Hematopoietic multipotent progenitor cell treated with erythropoietin and hydrocortisone succinate and interleukin-3 and kit ligand, for 6 days (in vitro differentiated cells): ENCODE measurements at places on chromosomes 5 and 9.

- peak; percentile 37 for DNase-seq
These were observed 5.4 kb downstream of the ELL2 start for GRCh38 chr5:95956021-95956899.

DNA sequence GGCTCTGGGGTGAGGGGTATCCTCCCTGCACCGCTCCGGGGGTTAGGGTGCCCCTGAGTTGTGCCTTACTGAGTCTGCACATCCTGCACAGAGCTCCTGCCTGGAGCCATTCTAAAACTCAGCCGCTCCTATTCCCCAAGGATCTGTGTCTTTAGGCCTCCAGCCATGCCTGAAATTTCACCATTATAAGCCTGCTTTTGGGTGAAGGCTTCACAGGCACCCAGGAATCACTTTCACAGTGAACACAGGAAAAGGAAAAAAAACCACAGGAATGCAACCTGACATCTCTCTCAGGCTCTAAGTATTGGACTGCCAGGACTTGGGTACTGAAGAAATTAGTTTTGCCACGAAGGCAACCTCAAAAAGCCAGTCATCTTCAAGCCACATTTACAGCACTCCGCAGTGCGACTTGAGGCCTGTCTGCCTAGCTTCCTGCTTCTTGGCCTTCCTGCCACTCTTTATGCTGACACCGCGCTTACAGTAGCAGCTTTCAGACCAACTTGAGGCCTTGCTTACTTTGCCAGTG is 30.9 kb downstream of the GALNT10 start:
- peak; percentile 70 for DNase-seq

DNA sequence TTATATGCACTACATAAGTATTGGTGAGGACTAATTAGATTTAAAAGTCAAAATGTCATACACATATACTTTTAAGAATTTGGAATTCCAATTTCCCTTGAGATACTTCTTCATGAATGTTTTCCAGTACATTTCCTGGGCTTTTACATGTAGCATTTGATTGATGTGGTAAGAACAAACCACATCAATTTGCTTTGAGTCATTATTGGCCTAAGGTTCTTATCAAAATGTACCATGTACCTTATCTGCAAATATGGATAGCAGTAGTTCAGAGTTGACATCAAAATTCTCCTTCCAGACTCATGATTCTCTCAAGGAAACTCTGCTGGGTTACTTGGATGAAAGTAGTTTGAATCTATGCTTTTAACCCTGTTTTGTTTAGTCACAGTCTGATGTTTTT is 2.5 kb downstream of the CAST start:
- peak; percentile 45 for DNase-seq

- no peak for DNase-seq
These were observed 246.3 kb downstream of the BNC2 start for GRCh38 chr9:16623989-16624743.

DNA sequence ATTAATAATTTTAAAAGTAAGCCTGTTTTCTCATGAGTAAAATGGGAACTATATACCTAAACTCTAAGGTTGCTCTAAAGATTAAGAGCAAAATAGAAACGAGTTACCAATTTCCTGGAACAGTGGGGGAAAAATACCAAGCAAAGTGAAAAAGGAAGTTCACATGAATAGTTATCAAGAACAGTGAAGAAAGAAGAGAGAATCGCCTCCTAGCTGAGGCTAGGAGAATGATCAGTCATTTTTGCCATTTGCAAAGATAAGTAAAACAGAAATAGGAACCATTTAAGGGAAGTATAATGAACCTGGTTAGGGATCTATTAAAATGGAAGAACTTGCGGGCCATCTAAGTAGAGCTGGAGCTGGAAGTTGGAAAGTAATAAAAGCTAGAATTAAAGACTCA is 50.7 kb downstream of the P4HA2 start:
- peak; percentile 78 for DNase-seq

GRCh38 chr5:67037171-67037570 is 159.4 kb downstream of the CD180 start:
- DNase-seq = no peak

DNA sequence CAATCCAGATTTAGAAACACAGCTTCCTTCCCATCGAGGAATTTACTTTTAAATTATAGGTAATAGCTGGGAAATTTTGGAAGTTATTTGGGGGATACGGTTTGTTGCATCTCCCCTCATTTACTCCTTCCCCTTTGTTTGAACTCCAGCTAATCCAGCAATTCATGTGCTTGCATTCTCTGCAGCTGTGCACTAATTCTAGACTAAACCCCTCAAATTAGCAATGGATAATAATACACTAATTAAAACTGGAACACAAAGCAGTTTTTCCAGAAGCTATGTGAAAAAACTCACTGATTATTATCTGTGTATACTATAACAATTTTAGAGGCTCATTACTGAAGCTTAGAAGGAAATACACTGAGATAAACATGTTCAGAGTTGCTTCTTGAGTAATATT is 751.2 kb upstream of the ZNF608 start:
- no peak for DNase-seq

- no peak for DNase-seq
These were observed 13.0 kb upstream of the DAB2IP start for GRCh38 chr9:121638399-121638798.

DNA sequence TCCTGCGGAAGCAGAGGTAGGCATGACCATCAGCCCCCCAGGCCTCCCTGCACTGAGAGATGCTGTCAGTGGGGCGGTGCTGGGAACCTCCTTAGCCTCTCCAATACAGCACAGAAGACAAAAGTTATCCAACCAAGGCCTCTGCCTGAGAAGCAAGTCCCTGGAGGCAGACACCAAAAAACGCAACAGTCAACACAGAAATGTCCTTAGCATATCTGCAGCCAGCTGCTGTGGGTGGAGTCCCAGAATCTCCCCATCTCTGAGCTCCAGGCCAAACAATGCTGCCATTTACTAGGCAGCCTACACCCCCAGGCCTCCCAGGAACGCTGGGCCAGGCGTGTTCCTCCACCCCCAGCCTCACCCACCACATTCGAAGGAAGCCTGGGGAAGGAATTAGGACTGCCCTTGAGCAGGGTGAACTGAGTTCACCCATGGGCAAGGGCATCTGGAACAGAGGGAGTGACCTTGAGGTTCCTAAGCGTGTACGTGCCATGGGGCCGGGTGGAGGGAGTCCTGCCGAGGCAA is 43.7 kb downstream of the STK10 start:
- peak; percentile 96 for DNase-seq

GRCh38 chr5:148810823-148811222 is 15.6 kb upstream of the ADRB2 start:
- peak; percentile 33 for DNase-seq

DNA sequence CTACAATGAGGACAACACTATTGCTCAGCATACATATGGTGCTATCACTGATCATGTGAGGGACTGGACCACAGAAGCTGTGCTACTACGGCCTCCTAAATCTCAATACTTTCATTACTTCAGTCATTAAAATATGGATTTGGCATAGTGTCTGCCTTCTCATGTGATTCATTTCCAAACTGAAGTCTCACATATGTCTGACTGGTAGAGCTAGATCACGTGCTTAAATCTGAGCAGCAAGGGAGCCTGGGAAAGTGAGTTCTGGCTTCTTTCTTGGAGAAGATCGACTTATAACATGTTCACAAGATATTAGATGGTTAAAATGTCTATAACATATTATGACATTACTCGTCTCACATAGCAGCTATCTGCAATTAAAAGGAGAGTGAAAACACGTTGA is 8.3 kb downstream of the KIF4B start:
- no peak for DNase-seq

DNA sequence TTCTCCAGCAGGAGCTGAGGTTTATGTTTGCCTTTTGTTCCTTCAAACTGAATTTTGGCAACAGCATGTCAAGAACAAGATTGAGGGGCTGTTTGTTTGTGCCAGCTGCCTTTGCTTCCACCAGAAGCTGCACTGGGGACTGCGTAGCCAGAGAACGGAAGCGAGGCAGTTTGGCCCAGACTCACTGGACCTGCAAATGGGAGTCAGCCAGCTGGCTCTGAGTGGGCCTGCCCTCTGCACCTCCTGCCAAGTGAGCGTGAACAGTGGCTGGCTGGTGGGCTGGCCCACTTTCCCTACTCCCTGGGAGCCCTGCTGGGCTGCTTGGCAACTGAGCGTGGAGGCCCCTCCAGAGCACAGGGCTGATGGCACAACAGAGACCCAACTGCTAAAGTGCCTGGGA is 111.6 kb downstream of the GALNT10 start:
- no peak for DNase-seq

GRCh38 chr5:68074048-68074632 is 141.4 kb upstream of the PIK3R1 start:
- DNase-seq = peak; percentile 20

DNA sequence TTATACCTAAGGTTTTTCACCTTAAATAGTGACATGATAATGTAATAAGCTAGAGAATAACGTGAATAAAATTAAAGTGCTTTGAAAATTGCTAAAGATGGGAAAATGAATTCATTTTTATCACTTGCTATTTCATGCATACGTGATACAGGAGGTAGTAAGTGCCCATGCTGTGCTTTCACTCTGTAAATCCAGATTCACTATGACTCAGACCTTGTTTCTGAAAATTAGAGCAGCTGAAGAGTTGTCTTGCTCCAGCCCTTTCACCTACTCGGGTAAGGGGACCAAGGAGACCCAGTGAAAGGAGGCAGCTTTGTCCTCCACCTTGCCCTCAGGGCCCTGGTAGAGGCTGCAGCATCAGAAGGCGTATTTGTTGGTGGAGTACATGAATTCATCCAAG is 87.9 kb downstream of the ANKH start:
- no peak for DNase-seq

DNA sequence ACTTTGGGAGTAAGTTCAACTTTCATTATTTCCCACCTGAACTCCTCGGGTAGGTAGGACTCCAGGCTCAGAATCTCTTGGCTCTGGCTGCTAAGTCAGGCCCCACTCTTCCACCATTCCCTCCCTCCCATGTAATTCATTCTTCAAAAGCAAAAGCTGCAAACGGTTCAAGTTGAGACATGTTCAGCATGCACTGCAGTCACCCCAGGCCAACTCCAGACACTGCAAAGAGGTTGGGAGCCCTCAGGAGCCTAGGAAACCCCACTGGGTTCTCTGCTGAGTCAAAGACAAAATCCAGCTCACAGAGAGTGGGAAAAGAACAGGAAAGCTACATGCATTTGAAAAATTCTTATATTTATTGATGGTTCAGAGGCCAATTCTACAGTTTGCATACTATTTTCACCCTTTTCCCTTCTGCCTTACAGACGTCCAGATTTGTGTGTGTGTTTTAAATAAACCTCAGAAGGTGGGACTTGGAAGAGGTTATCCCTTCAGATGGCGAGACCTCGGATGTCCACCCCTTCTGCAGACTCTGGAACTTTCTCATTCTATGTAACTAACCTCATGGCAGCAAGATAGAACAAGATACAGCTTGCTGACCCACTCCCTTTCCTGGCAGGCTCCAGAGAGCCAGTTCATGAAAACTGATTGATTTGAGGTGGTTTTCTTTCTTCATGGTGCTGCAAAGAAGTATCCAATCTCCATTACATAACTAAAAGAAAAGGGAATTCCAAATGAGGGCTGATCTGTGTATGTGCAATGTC is 65.7 kb upstream of the EQTN start:
- no peak for DNase-seq

DNA sequence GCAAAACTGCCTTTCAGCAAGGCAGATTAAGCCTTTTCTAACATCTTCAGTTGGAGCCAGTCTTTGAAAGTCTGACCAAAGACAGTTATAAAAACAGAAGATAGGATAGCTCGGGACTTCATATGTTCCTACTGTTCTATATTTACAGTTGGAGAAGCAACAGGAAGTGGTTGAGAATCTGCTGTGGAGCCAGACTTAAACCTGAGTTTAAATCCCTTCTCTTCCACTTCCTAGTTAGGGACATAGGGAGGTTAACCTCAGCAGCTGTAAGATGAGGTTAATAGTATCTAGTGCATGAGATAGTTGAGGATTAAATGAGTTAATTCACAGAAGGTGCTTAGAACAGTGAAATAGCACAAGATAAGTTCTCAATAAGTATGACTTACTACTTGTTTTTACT is 84.5 kb upstream of the FREM1 start:
- peak; percentile 17 for DNase-seq
